CD4-positive, CD25-positive, alpha-beta regulatory T cell (primary cell): ENCODE measurements at places on chromosomes 4 and X. TPM values are rescaled to one million over a fixed set of nuclear protein-coding genes. Genes with fewer than 3 reads are reported as not detected.

- DNase-seq = no peak
These were observed 141.6 kb downstream of the SPATA18 start for GRCh38 chr4:52192721-52193135.

DNA sequence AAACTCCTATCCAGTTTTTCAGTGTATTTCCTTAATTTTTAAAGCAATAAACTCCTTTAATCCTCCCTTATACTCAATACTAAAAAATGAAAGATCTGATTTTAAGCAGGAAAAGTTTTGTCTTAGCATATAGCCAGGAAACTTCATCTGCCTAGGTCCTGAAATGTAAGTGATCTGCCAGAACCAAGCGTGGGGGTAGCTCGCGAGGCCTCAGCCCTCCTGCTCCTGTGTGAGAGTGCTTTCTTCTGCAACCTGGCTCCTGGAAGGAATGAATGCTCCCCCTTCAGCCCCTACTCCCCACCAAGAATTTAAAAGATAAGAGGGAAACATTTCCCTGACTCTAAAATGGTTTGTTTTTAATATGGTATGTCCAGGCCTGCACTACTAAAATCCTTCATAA is 160.1 kb downstream of the CBR4 start:
- no peak for DNase-seq

GRCh38 chr4:176376032-176376614 is 56.4 kb downstream of the SPCS3 start:
- peak; percentile 7 for DNase-seq

Gene NSG1
- total RNA-seq = 0.62 TPM
